GF-D8 (cell line): ENCODE measurements at places on chromosomes 4 and X.

DNA sequence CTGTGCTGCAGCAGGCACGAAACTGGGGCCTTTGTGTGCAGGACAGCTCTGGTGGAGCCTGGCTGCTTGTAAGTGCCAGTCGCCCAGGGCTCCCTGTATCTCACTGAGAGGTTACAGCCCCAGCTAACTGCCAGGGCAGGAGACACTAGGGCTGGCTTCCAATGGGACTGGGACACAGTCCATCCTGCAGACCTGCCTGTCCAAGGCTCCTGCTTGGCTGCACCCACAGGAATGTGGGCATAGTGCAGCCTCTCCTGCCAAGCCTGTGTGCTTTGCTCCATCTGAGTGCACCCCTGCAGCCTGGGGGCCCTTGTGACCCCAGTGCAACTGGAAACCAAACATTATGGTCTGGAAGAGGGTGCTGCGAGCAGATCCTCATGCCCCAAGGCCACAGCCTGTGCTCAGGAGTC is 144.0 kb downstream of the ADAM29 start:
- no peak for DNase-seq

DNA sequence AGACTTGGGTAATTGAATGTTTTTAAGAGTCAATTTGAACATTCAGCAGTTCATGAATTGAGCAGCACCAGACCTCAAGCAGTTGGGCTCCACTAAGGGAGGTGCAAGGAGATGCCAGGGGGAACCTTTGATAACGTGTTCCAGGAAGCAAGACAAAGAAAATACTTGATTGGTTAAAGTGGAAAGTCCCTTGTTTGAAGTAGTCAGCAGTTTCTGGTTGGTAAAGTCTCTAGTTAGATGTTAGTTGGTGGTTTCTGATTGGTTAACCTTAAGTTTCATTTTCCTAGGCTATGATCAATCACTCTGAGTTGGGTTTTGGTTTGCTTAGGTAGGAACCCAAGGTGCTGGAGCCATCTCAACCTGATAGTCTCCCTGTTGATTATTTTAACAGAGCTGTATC is 4.0 kb downstream of the HERC6 start:
- no peak for DNase-seq

DNA sequence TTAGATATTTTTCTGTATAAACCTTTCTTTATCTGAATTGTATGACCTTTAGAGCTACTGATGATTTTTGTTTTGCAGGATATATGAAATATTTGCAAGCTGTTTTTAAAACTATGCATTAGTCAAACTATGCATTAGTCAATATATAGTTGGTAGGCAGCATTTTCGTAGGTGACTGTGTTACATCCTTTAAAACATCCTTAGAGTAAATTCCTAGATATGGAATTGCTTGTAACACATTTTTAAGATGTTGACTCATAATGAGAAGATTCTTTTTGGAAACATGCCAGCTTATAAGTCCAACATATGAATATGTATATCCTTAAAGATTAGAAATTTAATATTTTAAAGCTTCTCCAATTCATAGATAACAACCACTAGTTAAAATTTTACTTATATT is 1768.5 kb downstream of the PCDH7 start:
- no peak for DNase-seq

GRCh38 chr4:110823251-110823650 is 200.4 kb upstream of the PITX2 start:
- no peak for DNase-seq
